ENCODE measurements at places on chromosomes 2 and 18.

- DNase-seq, result no peak
These were observed 510.3 kb upstream of the LINC00305 start for GRCh38 chr18:64659196-64659595.

GRCh38 chr2:200618590-200619021 is 32.8 kb downstream of the AOX1 start:
- DNase-seq, result no peak

DNA sequence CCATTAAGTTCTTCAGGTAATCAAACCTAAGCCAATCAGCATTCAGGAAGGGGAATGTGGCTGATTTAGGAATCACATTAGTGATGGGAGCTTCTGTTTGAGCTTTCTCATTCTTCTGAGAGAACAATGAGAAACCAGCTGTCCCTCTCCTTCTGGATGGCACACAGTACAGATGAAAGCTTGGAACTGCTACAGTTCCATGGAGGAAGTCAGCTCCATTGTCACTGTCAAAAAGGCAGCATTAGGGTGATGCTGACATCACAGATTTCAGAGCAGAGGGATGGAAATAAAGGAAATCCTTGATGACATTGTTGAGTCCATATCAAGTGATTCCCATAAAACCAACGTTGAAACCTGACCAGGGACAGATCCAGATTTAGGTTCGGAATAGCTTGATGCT is 36.1 kb upstream of the ACYP2 start:
- no peak for DNase-seq

- peak; percentile 28 for DNase-seq
These were observed 113.4 kb downstream of the RTP5 start for GRCh38 chr2:241982706-241983570.

- no peak for DNase-seq
These were observed 46.5 kb downstream of the ZFP36L2 start for GRCh38 chr2:43179942-43180341.

GRCh38 chr2:210474776-210475175 is 1.8 kb downstream of the LANCL1 start:
- DNase-seq, result no peak

GRCh38 chr2:58532641-58533040 is 291.5 kb upstream of the FANCL start:
- DNase-seq, result no peak

DNA sequence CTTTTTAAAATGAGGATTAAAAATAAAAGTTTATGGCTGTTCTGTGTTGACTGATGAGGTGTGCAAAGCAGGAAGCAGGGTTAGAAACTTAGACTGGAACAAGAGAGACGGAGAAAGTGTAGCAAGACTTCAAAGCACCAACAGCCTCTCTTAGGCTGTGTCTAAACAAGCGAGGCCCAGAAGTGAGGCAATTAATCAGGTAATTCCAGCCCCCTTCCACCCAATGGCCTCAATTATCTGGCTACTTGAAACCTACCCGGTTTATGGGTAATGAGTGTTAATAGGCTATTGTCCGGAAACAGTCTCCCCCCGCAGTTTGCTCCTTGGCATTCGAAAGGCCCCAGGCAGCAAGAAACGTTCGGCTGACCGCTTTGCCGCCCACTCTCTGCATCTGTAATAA is 171.7 kb upstream of the MYCN start:
- no peak for DNase-seq

- DNase-seq, result no peak
These were observed 220.2 kb downstream of the ALPK2 start for GRCh38 chr18:58408665-58409064.

DNA sequence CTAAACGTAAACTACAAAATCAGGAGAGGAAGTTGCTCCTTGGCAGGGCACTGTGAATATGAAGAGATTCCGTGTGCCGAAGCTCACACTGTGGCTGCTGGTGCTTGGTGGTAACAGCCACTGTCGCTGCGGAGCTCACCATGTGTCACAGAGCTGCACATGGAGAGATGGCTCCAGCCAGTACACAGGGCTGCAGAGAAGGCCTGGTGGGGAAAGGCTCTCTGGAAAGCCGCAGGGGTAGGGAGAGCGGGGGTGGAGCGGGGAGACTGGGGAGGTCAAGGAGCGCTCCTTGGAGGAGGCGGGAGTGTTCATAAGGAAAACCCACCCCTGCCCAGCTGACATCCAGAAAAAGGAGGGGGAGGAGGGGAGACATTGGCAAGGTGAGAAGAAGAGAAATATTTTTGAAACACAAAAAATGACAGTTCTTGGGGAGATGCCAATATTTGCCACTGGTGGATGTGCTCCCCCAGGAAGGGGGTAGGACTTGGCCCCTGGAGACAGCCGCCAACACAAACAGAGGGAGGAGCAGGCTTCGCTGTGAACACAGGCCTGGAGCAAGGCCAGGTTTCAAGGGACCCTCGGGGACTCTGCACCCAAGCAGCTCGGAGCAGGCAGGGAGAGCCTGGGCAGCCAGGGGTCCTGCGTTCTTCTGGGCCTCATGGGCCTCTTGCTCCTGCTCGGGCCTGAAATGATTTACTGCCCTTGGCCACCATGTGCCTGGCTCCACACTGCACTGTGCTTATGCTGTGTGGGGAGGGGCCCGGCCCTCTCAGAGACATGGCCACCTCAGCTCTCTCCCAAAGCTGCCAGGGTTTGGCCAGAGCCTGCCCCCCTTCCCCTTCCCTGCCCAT is 102.6 kb upstream of the GLI2 start:
- peak; percentile 37 for DNase-seq

DNA sequence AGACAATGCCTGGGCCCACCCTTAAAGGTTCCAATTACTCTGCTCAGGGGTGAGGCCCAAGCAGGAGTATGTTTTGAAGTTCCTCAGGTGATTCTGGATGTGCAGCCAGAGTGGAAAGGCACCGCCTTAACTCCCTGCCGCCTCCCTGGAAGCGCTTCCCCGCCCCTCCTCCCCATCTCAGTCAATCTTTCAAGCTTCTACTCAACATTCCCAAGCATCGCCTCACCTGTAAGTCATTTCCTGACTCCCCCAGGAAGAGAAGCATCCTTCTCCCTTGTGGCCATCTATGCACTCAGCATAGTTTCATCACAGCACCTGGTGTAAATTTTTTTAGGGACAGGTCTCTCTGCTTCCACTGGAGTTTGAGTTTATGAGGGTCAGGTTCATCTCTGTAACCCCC is 67.5 kb downstream of the MYL12B start:
- no peak for DNase-seq

- no peak for DNase-seq
These were observed 97.9 kb downstream of the FIGN start for GRCh38 chr2:163637871-163638270.

DNA sequence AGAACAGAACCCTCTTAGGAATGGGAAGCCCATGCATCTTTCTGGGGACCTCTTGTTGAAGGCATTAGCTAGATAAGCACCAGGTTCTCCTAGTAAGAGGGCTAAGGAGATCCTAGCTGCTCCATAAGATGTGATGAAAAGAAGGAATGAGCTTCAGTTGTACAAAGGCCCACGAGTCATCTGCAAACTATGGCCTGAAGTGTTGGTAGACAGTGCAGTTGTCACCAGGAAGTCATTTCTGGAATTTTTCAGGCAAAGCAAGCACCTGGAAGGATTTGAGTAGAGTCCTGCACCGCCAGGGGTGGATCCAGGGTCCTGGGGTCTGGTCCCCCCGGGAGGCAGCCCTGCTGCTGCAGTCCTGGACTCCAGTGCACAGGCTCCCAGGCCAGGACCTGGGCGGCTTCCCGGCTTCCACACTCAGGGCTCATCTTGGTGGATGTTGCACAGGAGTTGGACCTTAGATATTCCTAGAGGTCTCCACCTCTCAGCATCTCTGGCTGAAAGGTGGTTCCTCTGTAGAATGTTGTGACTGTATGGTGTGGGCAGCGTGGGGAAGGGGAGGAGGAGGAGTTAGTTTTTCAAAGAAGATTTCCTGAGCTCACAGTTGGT is 85.3 kb downstream of the LDLRAD4 start:
- no peak for DNase-seq

DNA sequence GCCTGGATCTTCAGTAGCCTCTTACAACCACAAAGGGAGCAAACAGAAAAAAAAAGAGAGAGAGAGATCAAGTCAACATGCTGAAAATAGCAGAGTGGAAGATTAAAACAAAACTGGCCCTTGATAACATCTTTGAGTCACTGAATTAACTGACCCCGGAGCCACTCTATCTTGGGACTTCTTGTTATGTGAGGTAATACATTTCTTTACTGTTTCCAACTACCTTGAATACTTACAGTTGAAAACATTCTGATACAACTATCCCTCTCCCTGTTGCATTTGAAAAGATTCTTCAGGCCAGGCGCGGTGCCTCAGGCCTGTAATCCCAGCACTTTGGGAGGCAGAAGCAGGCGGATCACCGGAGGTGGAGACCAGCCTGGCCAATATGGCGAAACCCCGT is 208.1 kb downstream of the MEMO1 start:
- no peak for DNase-seq

DNA sequence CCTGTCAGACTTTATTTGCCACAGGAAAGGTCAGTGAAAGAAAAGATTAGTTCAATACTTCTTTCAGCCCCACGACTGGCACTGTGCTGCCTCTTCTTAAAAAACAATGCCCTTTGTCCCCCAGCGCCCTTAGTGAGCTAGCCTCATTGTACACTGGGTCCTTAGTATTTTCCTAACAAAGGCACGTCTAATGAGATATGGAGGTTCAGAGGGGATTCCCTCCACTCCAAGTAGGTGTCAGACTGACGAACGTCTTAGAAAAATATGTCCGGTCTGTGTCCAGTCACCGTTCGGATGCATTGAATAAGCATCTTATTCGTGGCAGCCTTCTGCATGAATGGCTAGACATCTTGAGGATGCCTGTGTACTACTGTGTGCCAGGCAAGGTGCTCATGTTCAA is 1.1 kb downstream of the FECH start:
- DNase-seq, result no peak

- DNase-seq, result no peak
These were observed 70.6 kb upstream of the EPAS1 start for GRCh38 chr2:46226620-46227019.

GRCh38 chr2:190465060-190465459 is 56.9 kb downstream of the MFSD6 start:
- DNase-seq, result no peak

- DNase-seq, result no peak
These were observed 81.6 kb downstream of the EPB41L3 start for GRCh38 chr18:5462227-5462626.

Measured in SJSA1 (cell line).